ENCODE measurements at places on chromosomes 5 and 9.

GRCh38 chr5:53424686-53425615 is 55.5 kb upstream of the FST start:
- DNase-seq = peak; percentile 48

DNA sequence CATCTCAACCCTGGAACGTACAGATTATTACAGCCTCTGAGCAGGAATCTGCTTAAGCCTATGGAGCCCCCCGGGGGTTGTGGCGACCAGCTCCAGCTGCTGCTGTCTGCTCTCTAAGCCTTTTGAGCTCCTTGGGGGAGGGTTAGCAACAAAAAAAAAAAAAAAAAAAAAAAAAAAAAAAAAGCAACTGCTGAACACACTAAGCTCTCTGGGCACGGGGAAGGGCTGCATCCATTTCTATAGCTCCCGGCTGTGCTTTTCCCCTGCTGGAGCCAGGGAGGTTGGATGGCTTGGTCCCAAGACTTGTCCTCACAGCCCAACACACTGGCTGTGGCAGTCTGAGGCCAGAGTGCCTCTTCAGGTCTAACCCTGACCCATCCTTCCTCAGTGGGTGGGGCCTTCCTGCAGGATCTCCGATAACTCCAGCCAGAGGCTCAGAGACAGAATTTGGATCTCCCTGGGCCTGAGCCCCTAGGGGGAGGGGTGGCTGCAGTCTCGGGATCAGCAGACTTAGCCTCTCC is 82.1 kb downstream of the FBN2 start:
- DNase-seq = no peak

GRCh38 chr5:54703565-54704255 is 186.2 kb downstream of the SNX18 start:
- DNase-seq = no peak

- no peak for DNase-seq
These were observed 1.3 kb upstream of the IL3 start for GRCh38 chr5:132059043-132059695.

- DNase-seq = peak; percentile 73
These were observed 51.7 kb downstream of the ZNF474 start for GRCh38 chr5:122180863-122181548.

DNA sequence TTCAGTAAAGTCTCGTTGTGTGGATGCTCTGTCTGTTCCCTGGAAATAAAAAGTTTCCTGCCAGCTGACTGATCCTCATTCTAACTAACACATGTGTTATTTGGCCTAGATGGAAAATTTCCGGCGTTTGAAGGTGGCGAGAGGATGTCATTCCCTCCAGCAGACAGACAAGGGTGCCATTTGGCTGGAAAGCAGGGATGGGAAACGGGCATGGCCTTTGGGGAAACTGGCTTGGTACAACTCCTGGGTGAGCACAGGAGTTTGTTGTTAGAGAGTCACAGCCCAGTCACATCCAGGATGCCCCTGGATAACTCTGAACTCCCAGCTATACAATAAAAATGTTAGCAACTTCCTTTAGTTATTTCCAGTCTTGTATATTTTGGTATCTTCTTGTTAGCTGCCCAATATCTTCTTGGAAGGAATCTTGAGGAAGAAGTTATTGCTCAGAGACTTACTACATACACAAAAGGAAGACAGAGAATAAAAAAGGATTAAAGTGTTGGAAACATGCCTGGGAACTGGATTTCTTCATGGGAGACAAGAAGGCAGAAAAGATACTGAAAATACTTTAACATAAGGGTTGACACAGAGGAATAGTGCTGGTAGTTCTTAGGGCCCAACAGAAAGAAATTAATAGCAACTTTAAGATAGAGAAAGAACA is 41.9 kb downstream of the TEK start:
- peak; percentile 25 for DNase-seq

DNA sequence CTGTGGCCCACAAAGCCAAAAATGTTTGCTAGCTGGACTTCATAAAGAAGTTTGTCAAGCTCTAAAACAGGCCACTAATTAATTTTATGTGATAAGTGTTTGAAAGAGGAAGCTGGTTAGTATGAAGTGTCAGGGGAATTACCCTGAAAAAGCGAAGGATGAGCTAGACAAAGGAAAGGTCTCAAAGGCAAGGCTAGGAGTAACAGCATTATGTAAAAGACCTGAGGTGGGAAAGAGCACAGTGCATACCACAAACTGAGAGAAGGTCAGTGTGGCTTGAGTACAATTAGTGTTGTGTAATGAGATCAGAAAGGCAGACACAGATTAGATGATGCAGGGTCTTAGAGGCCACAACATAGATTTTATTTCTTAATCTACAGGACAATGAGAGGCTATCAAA is 29.6 kb downstream of the RC3H2 start:
- no peak for DNase-seq

GRCh38 chr5:103315455-103315854 is 56.9 kb downstream of the MACIR start:
- no peak for DNase-seq

- DNase-seq = no peak
These were observed 463.6 kb downstream of the SPOCK1 start for GRCh38 chr5:137035480-137035878.

- DNase-seq = no peak
These were observed 2073.7 kb upstream of the ACO1 start for GRCh38 chr9:30310711-30311110.

- no peak for DNase-seq
These were observed 249.5 kb downstream of the MAN2A1 start for GRCh38 chr5:109939116-109939682.

- DNase-seq = no peak
These were observed 11.7 kb downstream of the CDC14B start for GRCh38 chr9:96607971-96608370.

DNA sequence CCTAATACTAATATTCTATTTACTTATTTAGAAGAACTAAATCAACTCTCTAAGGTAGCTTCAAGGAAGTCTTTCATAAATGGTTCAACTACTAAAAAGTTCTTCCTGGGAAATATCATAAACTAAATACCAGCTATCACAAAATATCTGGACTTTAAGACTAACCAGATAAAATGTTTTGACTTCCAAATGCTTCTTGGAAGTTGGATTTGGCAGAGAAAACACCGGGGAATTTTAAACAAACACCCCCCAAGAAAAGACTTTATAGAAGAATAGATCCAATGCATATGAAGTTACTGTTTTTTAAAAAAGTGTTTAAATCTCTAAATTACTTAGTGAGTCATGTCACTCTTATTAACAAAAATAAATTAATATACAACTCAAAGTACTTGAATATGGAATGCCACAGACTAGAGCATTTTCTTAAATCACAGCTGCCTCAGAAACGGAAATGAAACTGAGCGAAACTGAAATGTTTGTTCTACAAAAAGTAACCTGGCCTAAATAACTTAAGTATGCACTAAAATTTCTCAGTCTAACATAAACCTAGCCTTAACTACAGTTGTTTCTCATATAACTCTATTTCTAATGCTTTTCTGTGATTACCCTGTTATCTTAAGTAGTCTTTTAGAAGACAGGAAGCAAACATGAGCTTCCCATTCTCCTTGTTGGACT is 6.8 kb downstream of the ABCA1 start:
- no peak for DNase-seq

GRCh38 chr5:125210242-125210947 is 464.0 kb upstream of the ZNF608 start:
- DNase-seq = no peak

DNA sequence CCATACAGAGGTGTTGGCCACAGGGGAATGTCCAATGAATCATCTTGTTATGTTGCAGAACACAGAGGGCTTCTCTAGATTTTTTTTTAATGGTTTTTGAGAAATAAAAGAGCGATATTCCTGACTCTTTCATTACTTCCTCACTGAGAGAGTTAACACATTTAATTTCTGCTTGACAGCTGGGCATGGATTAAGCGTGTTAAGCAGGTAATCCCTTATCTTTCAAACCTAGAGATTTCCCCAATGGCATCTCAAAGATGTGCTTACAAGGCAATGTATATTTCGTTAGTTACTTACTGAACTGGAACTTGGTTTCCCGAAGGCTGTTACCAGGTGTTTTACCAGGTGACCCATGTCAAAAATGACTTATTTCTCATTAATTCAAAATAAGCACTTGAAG is 21.8 kb upstream of the ADCY2 start:
- no peak for DNase-seq

DNA sequence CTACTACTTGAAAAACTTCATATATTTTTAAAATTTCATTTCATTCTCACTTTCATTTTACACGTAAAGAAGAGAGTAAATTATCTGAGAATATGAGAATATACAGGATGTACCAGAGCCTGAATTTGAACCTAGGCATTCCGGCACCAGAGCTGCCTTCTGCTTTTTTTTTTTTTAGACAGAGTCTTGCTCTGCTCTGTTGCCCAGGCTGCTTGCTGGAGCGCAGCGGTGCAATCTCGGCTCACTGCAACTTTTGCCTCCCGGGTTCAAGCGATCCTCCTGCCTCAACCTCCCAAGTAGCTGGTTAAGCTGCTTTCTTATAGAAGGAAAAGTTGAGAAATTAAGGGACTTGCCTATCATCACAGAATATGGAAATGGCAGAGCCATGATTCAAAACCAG is 540.1 kb downstream of the EBF1 start:
- no peak for DNase-seq

DNA sequence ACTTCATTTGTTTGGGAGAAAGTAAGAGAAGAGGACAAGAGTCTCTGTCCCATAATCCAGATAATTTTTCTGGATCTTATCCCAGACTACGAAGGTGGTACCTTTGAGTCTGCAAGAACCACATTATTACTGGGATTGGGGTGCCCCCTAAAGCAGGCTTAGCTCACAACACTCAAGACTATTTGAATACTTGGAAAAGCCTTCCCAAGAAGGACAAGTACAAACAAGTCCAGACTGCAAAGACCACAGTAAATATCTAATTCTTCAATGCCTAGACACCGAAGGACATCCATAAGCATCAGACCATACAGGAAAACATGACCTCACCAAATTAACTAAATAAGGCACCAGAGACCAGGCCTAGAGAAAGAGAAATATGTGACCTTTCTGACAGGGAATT is 40.2 kb upstream of the TMED7 start:
- DNase-seq = no peak

- peak; percentile 84 for DNase-seq
These were observed at the start of gene OLFML2A for GRCh38 chr9:124776954-124777648. OLFML2A (plus strand) TSS chr9:124777133; CDS start chr9:124777271, 138 bp downstream.

GRCh38 chr5:137441476-137441875 is 57.6 kb downstream of the SPOCK1 start:
- no peak for DNase-seq

- no peak for DNase-seq
These were observed 35.5 kb downstream of the POU5F2 start for GRCh38 chr5:93705896-93706295.

- DNase-seq = no peak
These were observed 169.0 kb upstream of the NREP start for GRCh38 chr5:111926026-111926425.

- no peak for DNase-seq
These were observed 10.2 kb downstream of the DCANP1 start for GRCh38 chr5:135436951-135437418.

DNA sequence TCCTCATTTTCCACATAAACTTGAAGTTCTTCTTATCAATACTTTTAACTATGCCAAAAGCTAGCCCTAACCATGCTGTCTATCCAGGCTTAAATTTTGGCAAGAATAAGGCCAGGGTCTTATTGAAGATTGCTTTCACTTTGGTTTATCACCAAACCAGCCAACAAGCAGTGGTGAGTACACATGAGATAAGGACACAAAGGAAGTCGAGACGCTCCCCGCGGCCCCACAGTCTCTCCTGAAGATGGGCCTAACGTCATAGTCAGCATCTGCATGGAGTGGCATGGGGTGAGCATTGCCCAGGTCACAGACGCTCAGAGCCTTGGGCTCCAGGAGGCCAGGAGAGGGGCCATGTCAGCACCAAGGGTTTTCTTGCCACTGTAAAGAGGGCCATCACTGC is 80.3 kb downstream of the ATPSCKMT start:
- DNase-seq = no peak

DNA sequence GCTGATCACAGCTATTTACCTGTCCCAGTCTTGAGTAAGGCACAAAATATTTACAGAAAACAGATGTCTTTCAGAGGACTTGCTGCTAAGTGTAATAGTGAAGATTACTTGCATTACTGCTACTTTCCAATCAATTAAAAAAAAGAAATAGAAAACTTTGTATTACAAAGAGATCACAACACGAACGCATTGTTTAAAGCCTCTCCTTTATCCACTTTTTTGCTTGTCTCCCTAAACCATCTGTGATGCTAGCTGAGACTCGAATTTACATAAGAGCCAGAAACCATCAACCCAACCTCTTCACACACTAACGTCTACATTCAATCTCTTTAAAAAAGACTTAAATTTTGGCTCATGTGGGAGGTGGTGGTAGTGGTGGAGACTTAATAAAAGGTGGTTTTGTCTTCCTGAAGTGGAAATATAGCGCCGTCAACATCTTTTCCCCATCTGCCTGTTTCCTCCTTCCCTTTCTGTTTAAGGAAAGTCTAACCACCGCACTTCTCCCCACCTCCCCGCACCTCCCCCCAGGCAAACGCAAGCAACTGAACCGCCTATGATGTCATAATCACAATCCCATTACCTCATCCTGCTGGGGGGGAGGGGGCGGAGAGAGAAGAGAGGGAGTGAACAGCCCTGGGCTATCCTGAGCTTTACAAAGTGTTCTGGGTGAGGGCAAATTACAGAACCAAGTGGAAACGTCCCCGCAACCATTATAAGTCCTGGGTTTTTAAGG is 948 bp upstream of the FAM53C start:
- no peak for DNase-seq

GRCh38 chr9:106820866-106821265 is 42.1 kb upstream of the ZNF462 start:
- no peak for DNase-seq

- DNase-seq = peak; percentile 48
These were observed 11.7 kb downstream of the NIPAL4 start for GRCh38 chr5:157471709-157472108.

- DNase-seq = no peak
These were observed 265.6 kb downstream of the TUSC1 start for GRCh38 chr9:25412646-25413045.

DNA sequence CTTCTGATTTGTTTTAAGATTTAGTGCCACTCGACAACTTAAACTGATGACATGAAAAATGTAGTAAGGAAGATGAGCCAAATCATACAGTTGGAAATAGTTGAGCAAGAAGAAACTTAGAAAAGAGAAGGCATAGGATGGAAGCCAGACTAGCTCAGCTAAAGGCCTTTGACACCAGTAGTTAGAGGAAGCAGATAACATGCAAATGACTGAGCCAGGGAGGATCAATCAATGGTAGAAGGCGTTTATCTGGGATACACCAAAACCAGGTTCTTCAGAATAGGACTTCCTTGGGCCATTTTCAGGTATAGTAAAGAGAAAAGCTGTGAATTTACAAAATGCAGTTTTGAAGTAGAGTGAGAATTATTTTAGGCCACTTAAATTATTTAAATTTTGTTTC is 3.2 kb downstream of the TDRD7 start:
- DNase-seq = no peak

DNA sequence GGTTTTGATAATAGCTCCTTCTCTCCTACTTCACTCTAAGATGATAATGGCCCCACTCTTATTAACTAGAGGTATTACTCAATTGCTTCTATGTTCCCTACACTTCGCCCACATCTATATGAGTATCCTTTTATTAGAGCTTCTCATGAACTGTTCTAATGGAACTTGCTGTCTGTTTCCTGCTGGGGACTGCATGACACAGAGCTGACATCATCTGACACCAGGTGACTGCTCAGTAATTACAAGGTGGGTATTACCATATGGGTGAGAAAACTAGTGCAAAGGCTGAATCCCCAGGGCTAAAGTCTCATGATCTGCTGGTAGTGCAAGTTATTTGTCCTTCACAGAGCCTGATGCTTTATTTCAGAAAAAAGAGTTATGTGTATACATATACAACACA is 146.2 kb upstream of the PLCXD3 start:
- DNase-seq = no peak
